Esophagus muscularis mucosa (tissue), 4 donors: ENCODE measurements at places on chromosomes 7 and 10. TPM values are rescaled to one million over a fixed set of nuclear protein-coding genes. Genes with fewer than 3 reads are reported as not detected.
A peak's percentile ranks its signal among the peaks of the same experiment; 100 is the strongest.

C10orf143 gene
- 4.5 TPM for total RNA-seq

VWA2 gene
- under 0.01 TPM for total RNA-seq

NPC1L1 gene
- total RNA-seq = not detected

SPDYE16 gene
- not detected for total RNA-seq

ARHGAP22 gene
- total RNA-seq = 2.2 TPM

GRCh38 chr7:46229409-46229808 lies 308.3 kb upstream of the IGFBP3 start:
- peak; percentile 74 for DNase-seq

DNA sequence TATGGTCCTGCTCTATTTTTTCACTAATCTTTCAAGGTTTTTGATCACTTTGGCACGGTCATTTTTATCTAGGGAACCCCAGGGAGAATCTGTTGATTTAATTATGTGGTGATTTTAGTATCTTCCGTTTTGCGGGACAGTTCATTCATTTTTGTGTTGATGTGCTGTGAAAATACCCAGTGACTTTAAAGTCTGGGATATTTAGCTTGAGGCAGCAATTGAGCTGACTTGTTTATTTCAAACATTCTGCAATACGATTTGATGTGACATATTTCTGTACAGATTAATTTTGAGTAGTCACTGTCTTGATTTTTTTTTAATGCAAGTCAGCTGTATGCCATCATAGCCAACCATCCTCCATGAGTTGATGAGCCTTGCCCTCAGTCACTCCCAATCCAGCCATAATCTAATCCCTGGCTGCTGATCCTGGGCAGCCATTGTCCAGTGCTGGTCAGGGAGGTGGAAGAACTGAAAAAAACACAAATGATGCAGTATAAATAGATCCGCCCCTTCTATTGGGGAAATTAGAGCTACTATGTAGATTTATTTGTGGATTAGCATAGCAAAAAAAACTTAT lies 183.4 kb downstream of the CCSER2 start:
- DNase-seq = no peak

DNA sequence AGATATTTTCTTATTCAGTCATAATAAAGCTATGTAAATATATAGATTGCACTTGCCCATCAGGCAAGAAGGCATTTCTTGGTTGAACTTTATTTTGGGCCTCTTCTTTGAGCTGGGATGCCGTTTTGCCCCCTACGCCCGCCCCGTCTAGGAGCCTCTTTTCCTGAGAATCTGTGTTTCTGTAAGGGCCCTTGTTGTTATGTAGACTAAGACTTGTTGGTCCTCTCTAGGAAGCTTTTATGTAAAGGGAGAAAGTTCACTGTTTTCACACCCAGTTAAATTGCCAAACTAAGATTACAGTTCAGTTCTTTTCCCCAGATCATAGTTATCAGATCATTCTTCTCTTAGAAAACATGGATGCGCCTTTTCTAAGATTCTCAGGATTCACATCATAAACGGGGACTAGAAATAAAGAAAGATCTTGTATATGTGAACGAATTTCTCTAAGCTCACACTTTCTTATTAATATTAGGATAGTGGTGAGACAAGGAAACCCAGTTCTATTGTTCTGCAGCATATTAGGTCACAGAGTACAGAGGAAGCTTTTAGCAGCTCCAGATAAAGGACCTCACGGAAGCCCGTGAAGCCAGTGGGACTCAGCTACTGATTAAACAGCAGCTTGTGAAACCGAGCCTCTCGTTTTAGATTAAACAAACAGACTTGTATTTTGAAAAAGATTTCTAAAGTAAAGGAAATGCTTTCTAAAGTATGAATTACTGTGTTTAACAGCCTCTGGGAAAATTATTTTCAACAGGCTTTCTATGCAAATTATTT lies 3.8 kb downstream of the LMTK2 start:
- DNase-seq = no peak

DNA sequence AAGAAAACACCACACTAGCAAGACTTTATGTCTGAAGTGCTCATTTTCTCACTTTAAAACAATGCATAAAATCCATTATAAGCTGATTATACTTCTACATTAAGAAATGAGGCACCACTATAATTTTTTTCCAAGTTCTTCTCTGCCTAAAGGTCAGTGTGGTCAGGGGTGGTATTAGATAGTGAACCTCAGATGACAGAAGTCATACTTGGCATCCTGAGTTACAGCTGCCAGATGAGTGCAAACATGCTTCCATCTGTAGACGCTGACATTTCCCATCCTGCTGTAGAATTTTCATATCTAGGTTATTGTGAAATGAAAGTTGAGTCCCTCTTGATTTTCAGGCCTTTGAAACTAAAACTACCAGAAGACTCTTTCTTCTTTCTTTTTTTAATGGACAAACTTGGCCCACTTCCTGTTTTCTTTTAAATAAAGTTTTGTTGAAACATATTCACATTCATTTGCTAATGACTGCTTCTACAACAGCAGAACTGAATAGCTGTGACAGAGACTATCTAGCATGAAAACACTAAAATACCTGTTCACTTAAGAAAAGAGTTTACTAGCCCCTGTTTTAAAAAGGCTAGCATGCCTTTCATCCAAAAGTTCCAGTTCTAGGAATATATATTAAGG lies 900.8 kb downstream of the XPNPEP1 start:
- no peak for DNase-seq

GRCh38 chr10:85600744-85601081 lies 765.9 kb downstream of the GRID1 start:
- DNase-seq = peak; percentile 89

DNA sequence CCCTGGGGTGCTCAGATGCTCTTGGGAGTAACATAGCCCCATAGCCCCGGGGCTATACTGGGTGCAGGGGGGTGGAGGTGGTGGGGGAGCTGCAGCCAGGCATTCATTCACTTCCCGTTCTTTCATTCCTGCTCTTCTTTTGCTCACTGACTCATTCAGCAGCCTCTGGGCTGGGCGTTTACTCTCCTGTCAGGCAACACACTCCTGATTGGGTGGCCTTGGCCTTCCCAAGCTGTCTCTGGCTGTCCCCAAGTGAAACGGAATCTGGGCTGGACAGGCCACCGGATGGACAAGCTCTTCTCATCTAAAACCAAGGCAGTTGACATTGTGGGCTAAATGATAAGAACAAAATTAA lies 34.6 kb downstream of the CHST3 start:
- DNase-seq = no peak

GRCh38 chr10:123165445-123166072 lies 11.4 kb downstream of the BUB3 start:
- no peak for DNase-seq

DNA sequence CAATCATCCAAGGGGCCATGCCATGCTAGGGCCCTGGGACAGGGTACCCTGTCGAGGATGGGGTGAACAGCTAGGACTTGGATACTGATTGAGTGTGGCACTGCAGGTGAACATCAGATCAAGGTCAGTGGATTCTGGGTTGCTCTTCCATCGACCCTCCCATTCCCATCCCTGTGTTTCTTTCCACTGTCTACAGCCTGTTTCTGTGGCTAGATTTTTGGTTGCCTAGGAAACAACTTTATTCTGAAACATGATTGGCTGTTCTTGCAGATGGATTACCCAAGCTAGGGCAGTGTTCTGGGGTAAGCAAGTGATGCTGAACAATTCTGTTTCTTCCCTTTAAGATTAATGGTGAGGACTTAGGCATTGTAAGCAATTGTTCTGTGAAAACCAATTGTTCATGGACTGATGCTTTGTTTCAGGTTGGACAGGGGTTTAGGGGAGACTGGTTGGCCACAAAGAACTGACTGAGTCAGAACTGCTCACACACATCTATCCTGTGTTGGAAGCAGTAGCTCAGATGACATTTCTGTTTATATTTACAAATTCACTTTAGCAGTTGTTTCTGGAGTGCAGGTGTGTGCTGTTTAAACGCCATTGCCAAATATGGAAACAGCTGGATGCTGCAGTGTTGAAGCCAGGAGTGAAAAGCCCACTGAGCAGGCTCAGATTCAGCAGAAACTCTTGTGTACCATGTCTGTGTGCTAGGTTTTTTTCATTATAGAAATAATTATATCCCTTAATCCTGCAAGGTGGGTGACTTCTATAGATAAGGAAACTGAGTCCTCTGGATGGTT lies 102.3 kb upstream of the BTBD16 start:
- no peak for DNase-seq

DNA sequence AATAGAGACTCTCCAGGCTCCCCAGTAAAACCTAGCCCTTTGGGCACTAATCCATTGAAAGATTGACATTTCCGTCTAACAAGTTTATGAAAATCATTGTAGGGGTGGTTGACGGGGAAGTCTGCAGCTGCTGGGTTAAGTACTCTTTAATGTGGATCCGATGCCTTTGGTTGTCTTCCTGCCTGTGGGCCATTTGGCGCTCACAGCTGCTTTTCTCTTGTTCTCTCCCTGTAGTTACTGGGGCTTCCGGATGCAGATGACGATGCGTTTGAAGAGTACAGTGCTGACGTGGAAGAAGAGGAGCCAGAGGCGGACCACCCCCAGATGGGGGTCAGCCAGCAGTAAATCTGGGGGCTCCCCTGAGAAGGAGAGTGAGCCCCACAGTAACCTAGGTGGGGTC lies 22.4 kb downstream of the MTURN start:
- no peak for DNase-seq

GRCh38 chr7:149161241-149161848 lies 14.1 kb downstream of the ZNF398 start:
- no peak for DNase-seq

DNA sequence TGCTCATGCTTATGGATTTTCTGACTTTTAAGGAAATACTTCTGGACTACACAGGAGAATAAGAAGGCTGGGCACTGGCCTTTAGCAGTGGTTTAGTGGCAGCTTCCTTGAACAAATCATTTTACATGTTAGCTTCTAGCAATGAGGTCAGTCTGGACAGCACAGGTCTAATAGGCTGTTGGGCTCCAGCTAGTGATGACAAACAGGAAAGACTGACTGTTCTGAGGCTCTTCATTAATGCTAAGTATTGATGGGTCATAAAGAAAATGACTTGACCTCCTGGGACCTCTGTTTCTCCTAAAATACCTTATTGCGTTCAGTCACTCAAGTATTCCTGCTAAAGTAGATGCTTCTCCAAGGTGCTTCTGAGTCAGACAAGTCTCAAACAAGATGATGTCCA lies 4.9 kb upstream of the RHOBTB1 start:
- no peak for DNase-seq

GRCh38 chr7:8152489-8153192 lies 109.3 kb downstream of the ICA1 start:
- DNase-seq = no peak

- DNase-seq = no peak
Observed at GRCh38 chr7:140873434-140873833, 51.3 kb downstream of the BRAF start.

GRCh38 chr7:100567031-100567730 lies 6.5 kb downstream of the SAP25 start:
- DNase-seq = no peak

GRCh38 chr10:71620642-71621041 lies 98.9 kb downstream of the C10orf105 start:
- DNase-seq = no peak

- DNase-seq = no peak
Observed at GRCh38 chr7:135862586-135863340, 114.2 kb upstream of the FAM180A start.
